ENCODE measurements at places on chromosomes 6 and 20.

DNA sequence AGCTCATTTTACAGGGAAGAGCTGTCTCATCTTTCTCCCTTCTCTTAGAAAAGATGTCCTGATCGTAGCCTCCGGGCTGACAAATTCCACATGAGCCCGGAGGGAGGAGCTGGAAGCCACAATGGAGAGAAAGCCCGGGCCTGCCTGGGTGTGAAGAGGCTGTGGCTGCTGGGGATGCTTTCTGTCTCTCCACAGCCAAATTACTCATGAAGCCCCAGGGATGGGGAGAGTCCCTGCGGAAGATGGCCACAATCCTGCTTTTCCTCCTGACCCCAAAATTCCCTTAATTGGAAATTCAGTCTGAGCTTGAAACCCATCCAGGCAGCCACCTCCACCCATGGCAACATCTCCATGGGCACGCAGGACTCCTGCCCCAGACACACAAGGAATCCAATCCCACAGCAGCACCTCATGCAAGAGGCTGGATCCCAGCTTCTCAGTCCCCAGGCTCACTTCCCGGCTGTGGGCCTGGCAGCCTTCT is 32.4 kb downstream of the JPH2 start:
- DNase-seq = no peak

GRCh38 chr20:38392356-38392755 is 42.8 kb downstream of the SNHG17 start:
- no peak for DNase-seq

GRCh38 chr6:167492100-167492449 is 167.2 kb downstream of the TTLL2 start:
- DNase-seq = no peak

- DNase-seq = no peak
Measured at GRCh38 chr6:135869857-135870256, 18.4 kb downstream of the PDE7B start.

- no peak for DNase-seq
Measured at GRCh38 chr20:14709439-14709838, 372.0 kb upstream of the FLRT3 start.

DNA sequence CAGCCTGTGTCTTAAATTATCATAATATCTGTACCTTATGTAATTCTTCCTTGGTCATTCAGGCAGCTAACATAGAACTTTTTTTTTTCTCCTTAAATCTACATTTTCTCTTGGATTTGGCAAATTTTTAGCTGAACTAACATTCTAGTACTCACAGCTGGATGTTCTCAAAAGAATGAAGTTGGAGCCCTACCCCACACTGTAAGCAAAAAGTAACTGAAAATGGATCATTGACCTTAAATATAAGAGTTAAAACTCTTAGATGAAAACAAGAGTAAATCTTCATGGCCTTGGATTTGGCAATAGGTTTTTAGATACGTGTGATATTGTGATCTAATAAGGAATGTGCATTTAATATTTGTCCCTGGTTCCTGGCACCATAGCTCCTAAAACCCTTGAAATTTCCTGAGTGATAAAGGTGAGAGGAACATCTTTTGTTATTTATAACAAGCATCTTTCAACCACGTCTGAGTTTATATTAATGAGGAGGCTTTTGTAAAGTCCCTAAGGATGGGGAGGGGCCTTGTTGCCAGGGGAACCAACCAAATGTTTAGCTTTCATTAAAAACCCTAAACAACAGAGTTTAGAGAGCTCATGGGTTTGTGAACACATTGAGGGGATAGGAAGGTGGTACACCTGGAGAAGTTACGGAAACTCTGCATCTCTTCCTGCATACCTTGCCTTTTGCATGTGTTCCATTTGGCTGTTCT is 106.1 kb upstream of the ADGRF4 start:
- no peak for DNase-seq

DNA sequence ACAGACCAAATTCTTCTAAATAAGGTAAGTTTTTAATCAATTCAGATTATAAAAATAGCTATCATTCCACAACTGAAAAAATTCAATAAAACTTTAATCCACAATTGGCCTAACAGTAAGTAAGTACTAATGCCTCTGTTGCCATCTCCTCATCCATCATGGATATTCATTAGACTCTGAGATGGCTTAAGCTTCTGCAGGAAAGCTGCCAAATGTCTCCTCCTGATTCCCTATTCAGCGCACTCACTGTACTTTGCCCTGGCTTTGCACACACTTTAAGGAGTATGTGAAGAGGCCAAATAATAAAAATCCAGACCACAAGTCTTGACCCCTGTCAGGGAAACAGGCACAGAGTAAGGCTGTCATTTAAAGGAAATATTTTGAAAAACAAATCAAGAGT is 23.6 kb downstream of the PGM3 start:
- no peak for DNase-seq

DNA sequence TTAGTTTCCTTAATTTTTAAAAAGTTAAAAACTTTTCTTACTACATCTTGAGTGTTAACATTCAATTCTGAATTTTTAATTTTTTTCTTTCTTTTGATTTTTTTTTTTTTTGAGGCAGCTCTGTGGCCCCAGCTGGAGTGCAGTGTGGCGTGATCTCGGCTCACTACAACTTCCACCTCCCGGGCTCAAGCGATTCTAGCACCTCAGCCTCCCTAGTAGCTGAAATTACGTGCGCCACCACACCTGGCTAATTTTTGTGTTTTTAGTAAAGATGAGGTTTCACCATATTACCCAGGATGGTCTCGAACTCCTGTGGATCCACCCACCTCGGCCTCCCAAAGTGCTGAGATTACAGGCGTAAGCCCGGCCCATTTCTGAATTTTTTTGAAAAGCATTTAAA is 1.2 kb downstream of the DDX43 start:
- DNase-seq = no peak

DNA sequence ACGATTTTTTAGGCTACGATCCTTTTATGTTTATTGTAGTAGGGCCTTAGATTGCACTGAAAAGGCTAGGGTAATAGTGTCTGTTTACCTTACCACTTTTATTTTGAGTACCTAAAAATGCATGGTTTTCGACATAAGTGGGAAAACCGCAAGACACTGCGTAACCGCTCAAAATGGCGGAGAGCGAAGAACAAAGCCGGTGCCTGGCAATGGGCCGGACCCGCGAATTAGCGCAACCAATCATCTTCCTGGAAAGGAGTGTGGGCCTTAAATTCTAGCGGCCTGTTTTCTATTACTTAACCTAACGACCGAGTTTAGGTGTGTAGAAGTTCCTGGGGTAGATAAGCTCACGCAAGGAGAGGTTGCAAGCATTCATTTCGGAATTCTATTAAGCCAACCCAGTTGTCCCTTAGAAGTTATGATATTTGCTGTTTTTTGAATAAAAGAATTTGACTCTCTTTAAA is 118.0 kb downstream of the HFE start:
- peak; percentile 32 for DNase-seq

DNA sequence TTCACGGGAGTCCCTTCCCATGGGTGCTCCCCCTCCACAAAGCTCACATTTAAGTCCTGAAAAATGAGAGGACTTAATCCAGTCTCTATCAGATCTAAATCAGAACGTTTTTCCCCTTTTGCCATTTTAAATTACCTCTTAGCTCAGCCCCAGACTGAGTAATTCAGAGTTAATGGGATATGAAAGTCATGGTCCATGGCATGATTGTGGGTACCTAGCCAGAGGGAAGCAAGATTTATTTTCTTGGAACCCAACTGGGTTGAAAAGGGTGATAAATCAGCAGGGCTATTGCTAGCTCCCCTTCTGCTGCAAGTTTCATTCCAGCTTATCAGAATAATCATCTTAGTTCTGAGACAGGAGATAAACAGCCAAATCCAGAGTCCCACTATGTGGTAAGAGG is 320.2 kb upstream of the CHD6 start:
- no peak for DNase-seq

GRCh38 chr6:109290143-109290931 is 91.9 kb downstream of the CD164 start:
- DNase-seq = no peak

DNA sequence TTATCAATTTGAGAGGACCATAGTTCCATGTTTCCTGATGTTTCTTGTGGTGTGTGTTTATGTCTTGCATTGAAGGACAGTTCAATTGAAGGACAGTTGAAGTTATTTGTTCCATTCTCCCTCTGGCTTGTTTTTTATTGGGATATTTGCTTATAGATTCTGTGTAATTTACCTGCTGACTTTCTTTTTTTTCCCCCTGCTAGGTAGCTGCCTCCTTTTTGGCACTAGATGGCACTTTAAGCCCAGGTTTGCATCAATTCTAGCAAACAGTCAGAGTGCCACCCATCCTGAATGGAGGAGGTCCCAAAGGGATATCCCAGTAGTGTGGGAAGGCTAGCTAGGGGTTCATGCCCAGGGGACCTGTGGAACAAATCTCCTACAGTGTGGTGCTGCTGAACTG is 78.1 kb downstream of the CFAP61 start:
- no peak for DNase-seq

GRCh38 chr6:56570413-56571359 is 72.0 kb downstream of the DST start:
- DNase-seq = no peak

GRCh38 chr20:48723308-48724264 is 104.2 kb downstream of the PREX1 start:
- no peak for DNase-seq

- no peak for DNase-seq
Measured at GRCh38 chr20:38722683-38723016, 1.6 kb upstream of the SLC32A1 start.

DNA sequence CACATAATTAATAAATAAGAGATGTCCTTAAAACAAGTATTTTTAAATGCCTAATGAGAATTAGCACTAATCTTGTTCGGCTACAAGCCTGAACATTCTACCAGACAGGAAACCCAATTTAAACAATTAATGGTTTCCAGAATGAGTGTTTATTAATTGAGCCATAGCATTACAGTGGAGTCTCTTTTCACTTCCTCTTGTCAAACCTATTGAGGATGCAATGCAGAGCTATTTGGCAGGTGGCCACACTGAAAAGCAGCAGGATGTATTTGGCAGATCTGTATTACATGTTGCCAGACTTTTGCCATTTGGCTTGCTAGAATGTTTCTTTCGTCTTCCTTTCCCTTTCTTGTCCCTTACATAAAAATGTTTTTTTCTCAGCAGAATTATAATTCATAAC is 475.2 kb upstream of the MARCKS start:
- no peak for DNase-seq

DNA sequence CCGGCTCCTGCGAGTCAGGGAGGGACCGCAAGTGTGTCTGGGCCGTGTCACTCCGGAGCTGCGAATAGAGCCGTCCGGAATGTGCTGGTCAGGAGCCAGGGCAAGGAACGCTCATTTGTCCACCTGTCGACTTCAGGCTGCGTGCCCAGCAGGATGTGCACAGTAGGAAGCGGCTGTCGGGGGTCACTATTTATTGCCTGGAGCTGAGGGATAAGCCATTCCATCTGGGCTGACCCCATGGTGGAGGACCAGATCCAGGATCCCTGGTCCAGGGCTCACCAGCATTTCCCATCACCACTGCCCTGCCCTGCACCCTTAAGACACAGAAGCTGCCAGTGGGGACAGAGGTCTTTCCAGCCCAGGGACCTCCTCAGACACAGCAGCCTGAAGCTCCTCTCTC is 14.7 kb downstream of the NTSR1 start:
- no peak for DNase-seq

- DNase-seq = no peak
Measured at GRCh38 chr6:151181706-151182363, 57.9 kb upstream of the AKAP12 start.

GRCh38 chr6:48111143-48111506 is at the start of gene PTCHD4:
Gene PTCHD4 (minus strand): TSS chr6:48111197. CDS start chr6:48068957, 42,240 bp downstream.
- DNase-seq = no peak

- no peak for DNase-seq
Measured at GRCh38 chr20:39773380-39774000, 811.3 kb downstream of the DHX35 start.

DNA sequence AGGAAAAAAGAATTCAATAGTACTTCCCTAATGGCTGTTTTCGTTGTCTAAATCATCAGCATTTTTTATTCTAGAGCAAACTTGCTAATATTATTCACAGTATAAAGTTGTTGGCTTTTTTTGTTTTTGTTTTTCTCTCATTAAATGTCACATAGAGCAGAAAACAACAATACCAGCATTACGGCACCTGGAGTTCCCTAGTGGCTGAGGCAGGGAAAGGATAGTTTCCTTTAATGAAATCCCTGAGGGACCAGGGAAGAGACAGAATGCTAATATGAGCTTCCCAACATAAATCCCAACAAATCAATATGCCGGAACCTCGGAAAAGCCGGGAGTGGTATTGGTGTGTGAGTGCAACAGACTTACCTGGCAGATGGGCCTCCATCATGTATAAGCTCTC is 235.2 kb upstream of the ASCC3 start:
- no peak for DNase-seq

DNA sequence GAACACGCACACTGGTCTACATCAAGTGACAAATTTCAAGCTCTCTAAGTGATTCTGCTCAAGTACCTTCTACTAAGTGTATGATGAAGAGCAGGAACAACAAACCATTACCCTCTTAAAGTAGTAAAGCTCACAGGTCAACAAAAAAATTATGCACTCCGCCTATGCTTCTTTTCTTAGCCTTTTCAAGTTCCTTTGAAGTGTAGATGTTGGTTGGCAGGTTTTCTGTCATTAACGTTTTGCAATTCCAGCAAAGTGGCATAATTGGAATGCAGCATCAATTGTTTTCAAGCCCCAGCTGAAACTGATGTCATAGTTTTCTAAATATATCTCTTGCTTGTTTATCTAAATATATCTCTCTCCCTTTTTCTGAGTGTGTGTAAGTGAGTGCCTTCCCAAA is 396.9 kb upstream of the EYS start:
- DNase-seq = no peak
